ENCODE measurements at places on chromosomes 5 and 9.

GRCh38 chr5:17838469-17838868, 204.2 kb downstream of the TAF11L14 start:
- DNase-seq: no peak

DNA sequence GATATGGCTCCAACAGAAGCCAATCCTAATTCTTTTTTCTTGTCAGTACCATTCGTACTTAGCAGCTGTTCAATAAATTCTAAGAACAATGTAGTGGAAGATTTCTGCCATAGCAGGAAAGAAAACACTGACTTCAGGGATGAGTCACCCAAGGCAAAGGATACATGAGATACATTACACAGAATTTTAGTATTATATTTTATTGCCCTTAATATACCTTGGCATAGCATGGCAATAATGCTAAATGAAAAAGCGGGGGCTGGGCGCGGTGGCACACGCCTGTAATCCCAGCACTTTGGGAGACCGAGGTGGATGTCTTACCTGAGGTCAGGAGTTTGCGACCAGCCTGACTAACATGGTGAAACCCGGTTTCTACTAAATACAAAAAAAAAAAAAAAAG, 619.1 kb upstream of the DAB2 start:
- DNase-seq: no peak

DNA sequence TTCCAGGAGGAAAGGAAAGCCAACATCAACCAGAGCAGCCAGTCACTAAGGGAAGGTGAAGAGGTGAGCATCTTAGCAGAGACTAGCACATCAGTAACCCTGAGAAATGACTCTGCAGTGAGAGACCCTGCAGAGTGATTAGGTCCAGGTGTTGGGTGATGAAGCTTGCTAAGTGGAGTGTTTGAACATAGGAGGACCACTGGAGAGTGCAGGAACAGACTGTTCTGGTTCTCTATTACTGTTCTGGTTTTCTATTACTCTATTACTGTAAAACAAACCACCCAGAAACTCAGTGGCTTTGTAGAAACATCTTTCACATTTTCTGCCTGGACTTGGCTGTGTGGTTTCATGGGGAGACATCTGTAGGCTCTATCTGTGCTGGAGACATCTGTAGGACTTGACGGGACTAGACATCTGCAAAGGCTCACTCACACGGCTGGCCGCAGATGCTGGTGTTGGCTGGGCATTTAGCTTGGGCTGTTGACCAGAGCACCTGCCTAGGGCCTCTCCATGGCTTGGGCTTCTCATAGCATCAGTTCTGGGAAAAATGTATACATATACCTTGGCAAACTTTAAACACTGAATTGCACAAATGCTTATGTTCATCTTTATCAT, 33.4 kb upstream of the SPATA31E1 start:
- DNase-seq: no peak

GRCh38 chr5:158992037-158992740, 107.5 kb downstream of the EBF1 start:
- DNase-seq: no peak

DNA sequence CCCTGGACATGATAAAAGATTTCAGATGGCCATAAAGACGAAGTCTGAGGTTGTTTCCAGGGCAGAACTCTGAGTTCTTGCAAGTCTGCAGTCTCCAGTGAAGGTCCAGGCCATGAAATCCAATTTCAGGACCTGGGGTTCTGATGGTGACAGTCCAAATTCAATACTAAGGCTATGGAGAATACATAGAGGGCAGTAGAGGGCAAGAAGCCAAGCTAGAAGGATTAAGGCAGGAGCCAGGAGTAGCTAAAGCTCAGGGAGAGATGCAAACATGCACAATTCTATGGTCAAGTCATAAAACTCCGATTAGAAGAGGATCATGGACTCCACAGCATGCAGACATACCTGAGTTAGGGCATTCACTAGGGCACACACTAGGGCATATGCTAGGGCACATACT, 11.4 kb downstream of the SLIT3 start:
- DNase-seq: no peak

DNA sequence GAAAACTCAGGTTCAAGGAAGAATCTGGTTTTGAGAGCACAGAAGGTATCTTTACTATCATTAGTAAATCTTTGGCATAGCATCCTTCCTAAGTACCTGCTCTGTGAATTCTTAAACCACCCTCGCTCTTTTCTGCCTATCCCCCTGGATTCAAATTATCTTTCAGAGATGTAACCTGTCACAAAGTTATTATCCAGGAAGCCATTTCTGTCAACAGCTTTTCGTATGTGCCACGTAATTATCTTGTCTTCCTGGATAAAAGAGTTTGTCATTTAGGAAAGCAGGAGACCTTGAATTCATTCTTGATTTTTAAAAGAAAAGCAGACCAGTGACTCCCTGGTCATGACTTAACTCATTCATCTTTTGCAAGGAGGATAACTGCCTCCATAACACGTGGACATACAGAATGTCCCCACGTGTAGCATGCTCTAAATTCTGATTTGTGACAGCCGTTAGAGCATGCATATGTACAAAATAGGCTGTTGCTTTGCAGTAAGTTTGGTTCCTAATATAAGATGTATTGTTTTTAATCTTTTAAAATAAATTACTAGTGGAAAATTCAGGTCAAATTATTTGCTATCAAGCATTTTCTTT, 189.0 kb downstream of the TRIO start:
- DNase-seq: no peak

- no peak for DNase-seq
Measured at GRCh38 chr5:1931604-1932231, 49.0 kb upstream of the IRX4 start.

GRCh38 chr9:25658571-25658970, 19.7 kb downstream of the TUSC1 start:
- no peak for DNase-seq

DNA sequence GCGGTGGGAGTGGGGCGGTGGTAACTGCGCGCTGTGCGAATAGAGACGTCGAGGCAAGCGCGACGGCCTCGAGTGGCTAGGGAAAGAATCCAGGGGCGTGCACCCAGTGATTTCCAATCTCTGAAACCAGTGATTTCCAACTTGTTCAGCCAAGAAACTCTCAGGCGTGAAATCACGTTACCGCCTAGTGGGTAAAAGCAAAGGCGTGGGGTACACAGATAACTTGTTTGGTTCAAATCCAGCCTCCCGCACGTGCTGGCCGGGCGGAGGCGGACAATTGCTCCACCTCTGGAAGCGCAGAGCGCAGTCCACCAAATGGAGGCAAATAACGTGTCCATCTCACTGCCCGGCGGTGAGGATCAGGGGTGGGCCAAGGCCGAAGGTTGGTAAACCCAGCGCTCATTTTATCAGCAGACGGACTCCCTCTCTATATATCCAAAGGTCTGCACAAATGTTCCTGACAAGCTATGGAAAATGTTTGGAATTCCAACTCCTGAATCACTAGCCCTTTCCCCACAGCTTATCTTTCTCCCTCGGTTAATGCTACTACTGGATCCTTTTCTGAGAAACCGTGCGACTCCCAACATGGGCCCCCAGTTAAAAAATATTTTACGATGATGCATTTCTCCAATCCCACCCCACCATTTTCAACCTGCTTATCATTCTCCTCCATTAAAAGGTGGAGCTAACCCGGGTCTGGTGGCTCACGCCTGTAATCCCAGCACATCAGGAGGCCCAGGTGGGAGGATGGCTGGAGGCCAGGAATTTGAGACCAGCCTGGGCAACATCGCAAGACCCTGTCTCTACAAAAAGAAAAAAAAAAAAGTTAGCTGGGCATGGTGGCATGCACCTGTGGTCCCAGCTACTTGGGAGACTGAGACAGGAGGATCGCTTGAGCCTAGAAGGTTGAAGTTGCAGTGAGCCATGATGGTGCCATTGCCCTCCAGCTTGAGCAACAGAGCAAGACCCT, 950 bp upstream of the FNBP1 start:
- DNase-seq: no peak

DNA sequence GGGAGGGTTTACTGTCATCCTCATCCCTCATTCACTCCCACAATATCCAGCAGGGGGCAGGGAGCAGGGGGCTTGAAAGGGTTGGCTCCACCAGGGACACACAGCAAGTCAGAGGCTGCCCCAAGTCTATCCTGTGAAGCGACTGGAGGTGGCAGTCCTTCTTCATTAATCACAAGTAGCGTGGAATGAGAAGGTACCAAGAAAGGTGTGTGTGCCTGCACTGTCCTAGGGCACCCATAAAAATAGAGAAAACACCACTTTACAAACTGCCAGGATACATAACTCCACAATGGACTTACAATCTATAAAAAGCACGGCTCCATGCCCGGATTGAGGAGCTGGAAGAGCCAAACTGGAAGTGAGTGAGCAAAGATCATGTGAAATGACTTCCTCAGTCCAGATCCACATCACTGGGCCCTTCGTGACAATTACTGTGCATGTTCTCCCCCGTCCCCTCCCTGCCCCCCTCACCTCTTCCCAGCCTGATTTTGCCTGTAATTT, 183.9 kb downstream of the SLIT3 start:
- DNase-seq: no peak

- DNase-seq: no peak
Measured at GRCh38 chr5:42992088-42992879, 47.8 kb downstream of the ANXA2R start.

DNA sequence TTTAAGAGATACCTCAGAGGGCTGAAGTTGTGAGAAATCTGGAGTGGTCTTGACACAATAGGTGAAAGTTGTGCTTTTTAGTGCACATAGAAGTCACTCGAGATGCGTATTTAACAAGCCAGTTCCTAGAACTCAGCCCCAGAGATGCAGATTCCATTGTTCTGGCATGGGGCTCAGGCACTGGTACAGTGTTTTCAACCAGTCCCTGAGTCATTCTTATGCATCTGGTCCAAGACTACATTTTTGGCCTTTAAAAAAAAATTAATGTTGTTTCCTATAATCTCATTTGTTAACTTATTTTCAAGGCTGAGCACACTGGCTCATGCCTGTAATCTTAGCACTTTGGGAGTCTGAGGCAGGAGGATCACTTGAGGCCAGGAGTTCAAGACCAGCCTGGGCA, 29.6 kb downstream of the PTTG1 start:
- DNase-seq: no peak

GRCh38 chr5:41808294-41808693, 61.9 kb downstream of the OXCT1 start:
- no peak for DNase-seq

GRCh38 chr9:92360083-92360482, 34.3 kb downstream of the CENPP start:
- DNase-seq: no peak

- DNase-seq: no peak
Measured at GRCh38 chr5:122099060-122099790, 21.2 kb upstream of the LOX start.

DNA sequence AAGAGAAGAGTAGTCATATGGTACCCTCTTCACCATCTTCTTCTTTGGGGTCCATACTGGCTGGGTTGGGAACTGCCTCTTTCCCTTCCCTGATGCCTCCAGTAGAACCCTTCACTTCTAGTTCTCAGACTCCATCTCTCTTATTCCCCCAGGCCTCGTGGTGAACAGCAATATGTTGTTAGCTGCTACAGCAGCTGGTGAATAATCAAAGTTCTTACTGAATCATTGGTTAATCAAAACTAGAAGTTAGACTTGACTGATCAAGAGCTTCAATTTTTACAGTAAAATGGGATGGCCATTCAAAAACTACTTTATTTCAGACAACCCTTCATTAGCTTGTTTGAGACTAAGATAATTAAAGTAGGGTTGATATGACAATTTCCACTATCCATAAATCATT, 190.9 kb upstream of the GNA14 start:
- no peak for DNase-seq

- no peak for DNase-seq
Measured at GRCh38 chr9:17795744-17796143, 216.9 kb downstream of the SH3GL2 start.

GRCh38 chr5:33075731-33076130, 364.6 kb downstream of the NPR3 start:
- DNase-seq: no peak

DNA sequence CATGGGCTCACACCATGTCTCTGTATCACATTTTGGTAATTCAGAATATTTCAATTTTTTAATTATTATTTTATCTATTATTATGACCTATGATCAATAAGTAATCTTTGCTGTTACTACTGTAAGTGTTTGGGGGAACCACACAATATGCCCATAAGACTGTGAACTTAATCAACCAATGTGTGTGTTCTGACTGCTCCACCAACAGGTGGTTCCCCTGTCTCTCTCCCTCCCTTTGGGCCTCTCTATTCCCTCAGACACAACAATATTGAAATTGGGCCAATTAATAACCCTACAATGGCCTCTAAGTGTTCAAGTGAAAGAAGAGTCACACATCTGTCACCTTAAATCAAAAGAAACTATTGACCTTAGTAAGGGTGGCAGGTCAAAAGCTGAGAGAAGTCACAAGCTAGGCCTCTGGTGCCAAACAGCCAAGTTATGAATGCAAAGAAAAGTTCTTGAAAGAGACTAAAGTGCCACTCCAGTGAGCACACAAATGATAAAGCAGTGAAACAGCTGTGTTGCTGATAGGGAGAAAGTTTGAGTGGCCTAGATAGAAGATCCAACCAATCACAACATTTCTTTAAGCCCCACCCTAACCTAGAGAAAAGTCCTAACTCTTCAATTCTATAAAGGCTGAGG, 88.7 kb downstream of the DEPDC1B start:
- DNase-seq: no peak

GRCh38 chr5:10533226-10533625, 30.6 kb upstream of the ANKRD33B start:
- DNase-seq: no peak

- no peak for DNase-seq
Measured at GRCh38 chr5:79992891-79993657, 2.0 kb upstream of the MTX3 start.

DNA sequence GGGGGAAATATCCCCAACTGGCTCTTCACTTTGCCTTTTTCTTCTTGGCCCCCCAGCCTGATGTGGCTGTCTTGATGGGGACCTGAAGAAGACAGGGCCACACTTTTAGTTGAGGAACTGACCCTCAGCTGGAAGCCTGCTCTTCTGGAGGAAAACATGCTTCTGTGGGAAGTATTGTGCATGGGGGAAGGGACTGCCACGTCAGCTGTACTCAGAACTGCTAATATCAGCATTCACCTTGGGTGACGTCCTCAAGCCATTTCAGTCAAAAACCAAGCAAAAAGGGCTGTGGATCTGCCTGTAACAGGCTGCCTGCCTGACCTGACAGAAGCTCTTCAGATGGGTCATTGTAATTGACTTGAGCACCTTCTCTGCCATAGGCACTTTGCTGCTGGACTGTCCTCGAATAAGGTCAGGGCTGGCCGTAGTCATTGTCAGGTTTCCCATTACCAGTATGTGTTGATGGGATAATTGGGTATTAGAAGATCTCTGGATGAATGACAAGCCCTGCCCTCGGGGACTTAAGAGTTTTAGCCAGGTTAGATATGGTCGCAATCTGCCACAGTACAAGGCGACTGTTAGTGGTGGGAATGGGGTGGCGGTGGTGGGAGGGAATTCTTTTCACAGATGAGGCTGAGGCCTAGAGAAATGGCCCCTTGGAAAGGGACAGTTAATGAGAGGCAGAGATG, 10.4 kb downstream of the RAI14 start:
- no peak for DNase-seq

DNA sequence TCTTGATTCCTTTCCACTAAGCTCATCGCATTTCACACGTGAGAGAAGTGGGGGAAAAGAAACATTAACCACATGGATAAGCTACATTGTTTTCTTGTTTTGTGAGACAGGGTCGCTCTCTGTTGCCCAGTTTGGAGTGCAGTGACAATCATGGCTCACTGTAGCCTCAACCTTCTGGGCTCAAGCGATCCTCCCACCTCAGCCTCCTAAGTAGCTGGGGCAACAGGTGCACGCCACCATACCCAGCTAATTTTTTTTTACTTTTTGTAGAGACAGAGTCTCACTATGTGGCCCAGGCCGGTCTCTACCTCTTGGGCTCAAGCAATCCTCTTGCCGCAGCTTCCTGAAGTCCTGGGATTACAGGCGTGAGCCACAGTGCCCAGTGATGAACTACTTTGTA, 2.8 kb downstream of the OTULIN start:
- no peak for DNase-seq
